NCI-H748 treated with DMSO at 0.1 percent for 48 hours (cell line): ENCODE measurements at places on chromosomes 7 and 10.

DNA sequence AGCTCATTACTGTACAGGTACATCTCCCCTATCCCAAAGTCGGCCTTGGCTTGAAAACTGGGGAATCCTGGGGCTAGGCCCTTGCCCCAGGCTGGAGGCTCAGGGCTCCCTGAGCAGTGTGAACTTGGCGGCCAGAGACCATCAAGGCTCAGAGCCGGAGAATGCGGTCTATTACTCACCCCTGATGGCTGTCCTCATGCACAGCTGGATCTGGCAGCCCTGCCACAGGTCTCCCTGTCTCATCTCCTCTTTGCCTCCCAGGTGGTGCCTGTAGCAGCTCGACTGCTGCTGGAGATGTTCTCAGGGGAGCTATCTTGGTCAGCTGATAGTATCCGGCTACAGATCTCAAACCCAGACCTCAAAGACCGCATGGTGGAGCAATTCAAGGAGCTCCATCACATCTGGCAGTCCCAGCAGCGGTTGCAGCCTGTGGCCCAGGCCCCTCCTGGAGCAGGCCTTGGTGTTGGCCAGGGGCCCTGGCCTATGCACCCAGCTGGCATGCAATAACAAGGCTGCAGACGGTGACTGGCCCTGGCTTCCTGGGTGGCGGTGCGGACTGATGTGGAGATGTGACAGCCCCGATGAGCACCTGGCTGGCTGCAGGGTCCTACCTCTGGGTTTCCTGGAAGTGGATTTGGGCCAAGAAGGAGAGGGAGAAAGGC, 10.7 kb downstream of the IRF5 start:
- no peak for DNase-seq

GRCh38 chr10:110498087-110498981, 627 bp downstream of the DUSP5 start:
- peak; percentile 6 for DNase-seq

GRCh38 chr7:112334366-112334765, 115.9 kb upstream of the IFRD1 start:
- DNase-seq, result no peak

- DNase-seq, result no peak
Measured at GRCh38 chr7:15921576-15921975, 235.1 kb upstream of the MEOX2 start.

DNA sequence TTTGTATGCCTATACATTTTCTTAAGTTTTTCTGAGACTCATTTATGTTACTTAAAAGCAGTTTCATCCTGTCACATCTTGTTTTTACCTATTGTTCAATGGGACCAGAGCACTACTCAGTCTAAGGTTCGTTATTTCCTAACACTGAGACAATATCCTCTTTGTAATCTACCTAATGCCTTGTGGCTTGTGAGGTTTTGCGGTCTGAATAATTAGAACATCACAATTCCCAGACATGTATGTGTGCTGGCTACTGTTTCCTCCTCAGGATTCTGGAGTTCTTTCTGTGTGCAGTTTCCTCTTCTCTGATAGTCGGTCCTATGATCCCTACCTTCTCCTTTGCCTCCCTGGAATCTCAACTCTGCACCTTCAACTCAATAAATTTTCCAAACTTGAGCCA, 620.2 kb downstream of the ANKRD7 start:
- no peak for DNase-seq

GRCh38 chr10:100183481-100183880, 2.3 kb downstream of the ERLIN1 start:
- DNase-seq, result no peak

DNA sequence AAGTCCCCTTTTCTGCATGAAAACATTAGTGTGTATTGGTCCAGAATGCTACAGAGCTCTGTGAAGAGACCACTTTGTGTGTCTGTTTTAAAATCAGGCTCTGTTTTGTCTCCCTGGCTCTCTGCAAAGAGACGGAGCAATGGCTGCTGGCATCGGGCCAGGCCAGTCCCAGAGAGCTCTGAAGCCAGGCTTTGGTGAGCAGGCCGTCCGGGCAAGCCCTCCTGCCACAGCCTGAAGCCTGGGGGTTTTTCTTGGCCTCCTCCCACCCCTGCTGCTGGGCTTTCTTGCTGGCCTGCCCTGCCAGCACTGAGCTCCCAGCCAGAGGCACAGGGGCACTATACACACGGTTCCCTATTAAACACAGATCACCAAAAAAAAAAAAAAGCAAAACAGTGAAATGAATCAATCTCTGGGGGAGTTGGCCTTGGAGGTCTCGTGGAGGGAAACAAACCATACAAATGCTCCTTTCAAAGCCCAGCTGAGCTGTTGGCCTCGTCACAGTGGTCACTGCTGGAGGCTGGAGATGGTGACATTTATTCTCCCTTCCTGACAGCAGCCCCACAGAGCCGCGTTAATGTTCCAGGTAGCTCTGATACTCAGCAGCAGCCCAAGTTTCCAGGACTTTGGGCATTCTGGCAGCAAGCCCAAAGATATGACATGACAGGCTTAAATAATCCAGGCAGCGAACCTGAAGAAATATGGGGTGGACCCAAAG, 237.2 kb downstream of the TCF7L2 start:
- no peak for DNase-seq

DNA sequence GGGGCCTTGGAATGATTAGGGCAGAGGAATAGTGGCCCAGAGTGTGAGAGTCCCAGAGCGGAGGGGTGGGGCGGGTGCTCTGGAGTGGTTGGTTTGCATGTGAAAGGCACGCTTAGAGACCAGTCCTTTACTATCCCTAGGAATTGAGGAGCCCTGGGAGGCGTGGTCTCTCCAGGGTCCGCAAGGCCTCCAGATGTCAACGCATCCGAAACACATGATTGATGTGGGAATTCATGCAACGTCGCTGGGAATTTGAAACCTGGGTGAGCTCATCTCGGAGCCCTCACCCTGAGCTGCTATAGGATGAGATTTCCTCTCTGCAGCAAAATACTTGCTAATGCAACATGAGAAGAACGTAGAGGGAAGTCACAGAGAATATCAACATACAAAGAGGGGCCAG, 51.2 kb downstream of the NPTX2 start:
- no peak for DNase-seq

- no peak for DNase-seq
Measured at GRCh38 chr7:143016996-143017395, 9.9 kb downstream of the OR9A2 start.

DNA sequence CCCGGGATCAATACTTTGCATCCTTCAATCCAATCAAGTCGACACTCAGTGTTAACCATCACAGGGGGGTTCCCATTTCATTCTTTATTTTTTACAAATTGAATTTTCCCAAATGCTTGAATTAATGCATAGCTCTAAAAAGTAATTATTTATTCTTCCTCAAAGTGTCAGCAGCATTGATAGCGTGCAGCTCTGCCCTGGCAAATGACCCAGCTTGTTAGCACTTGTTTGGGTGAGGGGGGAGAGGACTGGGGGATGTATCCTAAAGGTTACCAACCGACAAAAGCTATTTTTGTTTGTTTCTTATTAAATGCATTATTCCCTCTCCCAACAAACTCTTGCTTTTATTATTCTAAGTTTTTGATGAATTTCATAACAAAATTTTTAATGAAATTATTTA, 27.0 kb upstream of the ELMO1 start:
- no peak for DNase-seq
